Stimulated activated CD8-positive, alpha-beta memory T cell treated with anti-CD3 and anti-CD28 coated beads, Interleukin-4, amount 100 ng/mL, for 1 hour (primary cell): ENCODE measurements at places on chromosomes 1 and 21.

DNA sequence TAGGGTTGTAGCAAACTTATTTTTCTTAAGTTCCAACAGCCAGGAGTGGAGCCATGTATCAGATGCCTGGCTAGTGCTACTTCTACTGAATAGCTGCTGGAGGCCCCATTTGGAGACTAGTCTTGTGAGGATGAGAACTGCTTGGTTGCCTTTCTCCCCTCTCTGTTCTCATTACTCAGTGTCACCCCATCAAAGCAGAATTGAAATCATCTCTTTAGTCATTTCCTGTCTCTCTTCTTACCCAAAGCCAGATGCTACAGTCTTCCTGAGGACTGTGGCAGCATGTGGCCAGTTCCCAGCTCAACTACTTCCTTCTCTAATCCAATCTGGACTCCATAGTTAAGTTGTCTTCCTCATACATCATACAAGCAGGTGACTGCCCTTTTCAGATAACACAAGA lies 197.5 kb downstream of the BRINP2 start:
- no peak for DNase-seq

DNA sequence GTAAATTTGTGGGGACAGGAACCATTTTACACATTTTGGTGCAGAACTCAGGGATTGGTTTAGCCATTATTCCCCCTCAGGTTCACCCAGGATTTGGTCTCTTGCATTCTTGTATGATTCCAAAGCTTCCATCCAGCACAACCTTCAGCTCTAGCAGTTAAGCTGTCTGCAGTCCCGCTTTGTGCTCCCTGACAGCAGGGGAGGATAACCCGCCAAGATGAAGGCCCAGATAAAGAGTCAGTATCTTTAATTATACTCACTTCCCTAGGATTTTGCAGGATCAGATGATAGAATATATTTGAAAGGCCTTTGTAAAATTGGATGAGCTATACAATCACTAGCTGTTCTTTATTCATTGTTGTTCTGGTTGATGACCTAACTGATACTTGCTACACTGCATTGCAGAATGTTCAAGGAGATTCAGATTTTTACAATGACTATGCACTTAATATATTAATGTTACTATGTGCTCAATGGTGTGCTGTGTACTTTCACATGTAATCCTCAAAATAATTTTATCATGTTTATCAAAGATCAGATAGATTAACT lies 49.8 kb downstream of the SLC16A1 start:
- no peak for DNase-seq

DNA sequence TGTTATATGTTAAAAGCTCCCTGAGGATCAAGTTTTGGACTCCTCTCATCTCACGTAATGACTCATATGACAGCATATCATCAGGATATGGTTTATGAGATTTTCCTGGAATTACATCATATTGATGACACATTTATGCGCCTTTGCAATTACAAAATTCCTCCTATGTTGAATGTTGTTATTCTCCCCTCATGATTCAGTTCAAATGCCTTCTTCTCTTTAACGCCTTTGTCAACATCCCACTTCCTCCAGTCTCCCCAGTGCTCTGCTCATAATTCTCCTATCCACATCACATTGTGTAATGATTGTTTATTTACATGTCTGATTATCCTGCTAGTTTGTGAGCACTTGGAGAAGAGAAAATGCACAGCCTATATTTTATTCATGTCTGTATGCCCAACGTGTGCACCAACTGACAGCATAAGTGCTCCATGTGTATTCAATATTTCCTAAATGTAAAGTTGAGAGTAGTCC lies 80.9 kb upstream of the BACH1 start:
- DNase-seq = no peak

DNA sequence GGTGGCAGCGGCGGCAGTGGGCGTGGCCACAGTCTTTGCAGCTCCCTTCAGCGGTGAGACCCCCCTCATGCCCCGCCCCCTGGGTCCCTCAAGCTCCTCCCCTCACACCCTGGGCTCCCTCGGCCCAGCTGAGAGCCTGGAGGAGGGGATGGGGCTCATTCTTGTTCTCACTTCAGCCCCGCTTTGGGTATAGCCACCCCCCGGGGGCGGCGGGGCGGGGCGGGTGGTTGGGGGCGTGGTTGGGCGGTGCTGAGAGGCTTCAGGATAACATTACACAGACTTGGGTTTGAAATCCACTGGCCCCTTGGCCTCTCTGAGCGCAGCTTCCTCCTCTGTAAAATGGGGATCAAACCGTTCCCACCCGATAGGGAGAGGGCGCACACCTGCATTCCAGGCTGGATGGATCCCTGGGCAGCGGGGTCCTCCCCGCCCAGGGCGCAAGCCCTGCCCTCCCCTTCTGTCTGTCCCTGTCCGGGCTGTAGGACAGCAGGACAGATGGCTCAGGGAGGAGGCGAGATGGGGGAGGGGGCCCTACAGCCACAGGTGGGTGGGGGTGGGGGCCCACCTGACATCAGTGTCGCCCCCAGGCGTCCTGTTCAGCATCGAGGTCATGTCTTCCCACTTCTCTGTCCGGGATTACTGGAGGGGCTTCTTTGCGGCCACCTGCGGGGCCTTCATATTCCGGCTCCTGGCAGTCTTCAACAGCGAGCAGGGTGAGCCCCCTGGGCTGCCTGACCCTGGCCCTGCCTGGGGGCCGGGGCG lies 5.1 kb downstream of the CLCNKA start:
- DNase-seq = no peak

GRCh38 chr1:100061681-100062080 lies 71.0 kb downstream of the SASS6 start:
- DNase-seq = no peak

GRCh38 chr1:63190171-63190570 lies 132.2 kb upstream of the FOXD3 start:
- DNase-seq = no peak

GRCh38 chr1:3593334-3593733 lies 18.0 kb downstream of the MEGF6 start:
- DNase-seq = no peak

DNA sequence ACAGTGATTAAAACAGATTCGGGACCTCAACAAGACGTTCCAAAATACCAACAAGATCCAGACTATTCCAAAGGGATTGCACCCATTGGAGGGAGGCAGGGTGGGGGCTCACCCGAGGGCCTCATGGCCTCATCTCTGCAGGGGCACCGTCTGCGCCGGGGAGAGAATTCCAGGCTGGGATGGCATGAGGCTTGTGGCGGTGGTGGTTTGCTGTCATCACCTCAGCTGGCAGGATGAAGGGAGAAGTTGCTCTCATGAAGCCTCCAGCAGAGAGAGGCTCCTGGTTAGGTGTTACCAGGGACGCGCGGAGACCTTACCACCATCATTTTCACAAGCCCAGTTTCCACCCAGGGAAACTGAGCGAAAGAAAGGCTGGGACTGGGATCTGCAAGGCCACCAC lies 6.7 kb upstream of the PDPN start:
- no peak for DNase-seq

GRCh38 chr1:39852214-39852791 lies 31.0 kb downstream of the TRIT1 start:
- no peak for DNase-seq

GRCh38 chr1:60488847-60489246 lies 415.3 kb upstream of the C1orf87 start:
- DNase-seq = no peak

DNA sequence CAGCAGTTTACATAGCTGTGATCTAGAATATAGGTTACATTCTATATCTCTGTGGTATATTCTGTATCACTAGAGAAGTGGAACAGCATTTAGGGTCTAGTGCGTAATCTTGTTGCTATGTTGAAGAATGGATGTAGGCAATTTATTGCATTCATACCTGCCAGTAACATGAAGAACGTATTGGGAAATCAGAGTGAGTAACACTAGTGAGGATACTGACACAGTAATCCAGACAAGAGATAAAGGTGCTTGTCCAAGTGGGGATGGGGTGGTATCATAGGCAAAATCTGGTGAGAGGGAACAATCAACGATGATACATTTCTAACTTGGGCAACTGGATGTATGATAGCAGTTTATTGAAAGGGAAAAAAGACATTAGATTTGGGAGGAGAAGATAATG lies 9.8 kb downstream of the PPP2R5A start:
- DNase-seq = no peak

DNA sequence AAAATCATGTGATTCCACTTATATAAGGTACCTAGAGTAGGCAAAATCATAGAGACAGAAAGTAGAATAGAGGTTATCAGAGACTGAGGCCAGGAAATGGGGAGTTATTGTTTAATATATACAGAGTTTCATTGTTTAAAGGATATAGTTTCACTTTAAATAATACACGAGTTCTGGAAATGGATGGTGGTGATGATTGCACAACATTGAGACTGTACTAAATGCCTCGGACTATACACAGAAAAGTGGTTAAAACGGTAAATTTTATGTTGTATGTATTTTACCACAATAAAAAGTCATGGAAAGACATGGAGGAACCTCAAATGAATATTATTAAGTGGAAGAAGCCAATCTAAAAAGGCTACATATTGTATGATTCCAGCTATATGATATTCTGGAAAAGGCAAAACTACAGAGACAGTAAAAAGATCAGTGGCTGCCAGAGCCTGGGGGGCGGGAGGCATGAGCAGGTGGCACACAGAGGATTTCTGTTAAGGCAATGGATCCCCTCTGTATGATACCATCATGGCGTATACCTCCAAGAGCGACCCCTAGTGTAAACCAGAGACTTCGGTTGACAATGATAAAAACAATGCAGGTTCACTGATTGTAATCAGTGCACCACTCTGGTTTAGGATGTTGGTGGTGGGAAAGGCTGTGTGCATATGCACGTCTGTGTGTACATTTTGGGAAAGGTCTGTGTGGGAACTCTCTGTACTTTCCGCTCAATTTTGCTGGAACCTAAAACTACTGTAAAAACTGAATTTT lies 7.5 kb downstream of the C1orf198 start:
- no peak for DNase-seq

DNA sequence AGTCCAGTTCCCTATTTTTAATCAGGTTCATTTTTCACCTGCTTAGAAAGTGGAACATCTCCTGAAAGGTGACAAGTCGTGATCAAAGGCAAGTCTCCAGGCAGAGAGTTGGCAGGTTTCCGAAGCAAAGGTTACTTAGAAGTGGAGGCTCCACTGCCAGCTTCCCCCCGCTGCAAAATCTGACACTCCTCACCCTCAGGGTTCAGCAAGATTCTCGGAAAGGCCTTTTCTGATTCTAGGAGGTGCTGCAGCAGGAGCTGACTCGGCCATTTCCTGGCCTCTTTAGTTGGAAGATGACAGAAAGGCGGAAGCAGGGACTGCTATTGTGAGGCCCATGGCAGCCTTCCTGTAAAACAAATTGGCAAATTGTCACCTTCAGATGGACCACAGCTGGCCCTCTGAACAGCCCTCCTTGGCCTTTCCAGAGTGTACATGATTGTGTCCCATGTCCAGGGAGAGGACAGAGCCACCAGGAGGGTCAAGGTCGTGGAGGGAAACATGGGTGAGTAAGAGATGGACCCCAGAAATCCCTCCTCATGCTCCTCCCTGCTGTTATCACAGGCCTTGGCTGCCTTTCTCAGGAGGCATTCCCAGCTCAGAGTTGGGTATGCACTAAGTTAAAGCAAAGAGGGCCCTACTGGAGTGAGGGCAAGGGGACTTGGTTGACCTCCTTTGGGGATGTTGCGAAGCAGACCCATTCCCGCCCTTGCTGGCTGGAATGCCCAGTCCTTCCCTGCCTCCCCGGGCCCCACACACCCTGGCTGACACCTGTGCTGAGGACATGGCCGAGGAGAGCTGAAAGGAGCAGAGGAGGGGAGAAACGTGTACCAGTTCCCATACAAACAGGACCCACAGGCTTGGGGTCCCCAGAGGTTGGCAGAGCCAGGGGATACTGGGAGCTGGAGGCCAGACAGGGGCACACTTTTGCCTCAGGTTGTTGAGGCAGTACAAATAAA lies 115.5 kb upstream of the IRF2BP2 start:
- peak; percentile 28 for DNase-seq

DNA sequence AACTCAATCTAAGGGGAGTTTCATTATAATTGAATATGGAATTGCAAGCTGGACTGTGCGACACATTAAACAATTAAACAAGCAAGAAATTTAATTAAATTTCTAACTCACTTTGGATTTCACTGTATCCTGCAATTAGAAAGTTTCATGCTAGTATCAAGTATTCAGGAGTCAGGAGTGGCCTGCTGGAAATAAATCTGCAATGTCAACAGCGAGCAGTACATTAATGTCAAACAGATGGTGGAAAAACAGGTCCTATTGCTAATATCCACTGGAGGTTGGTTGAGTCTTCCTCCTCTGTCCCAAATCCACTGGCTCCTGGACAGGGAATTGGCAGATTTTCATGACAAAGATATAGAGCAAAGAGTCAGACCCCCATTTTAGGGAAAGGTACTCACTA lies 237.1 kb downstream of the VAV3 start:
- DNase-seq = no peak

DNA sequence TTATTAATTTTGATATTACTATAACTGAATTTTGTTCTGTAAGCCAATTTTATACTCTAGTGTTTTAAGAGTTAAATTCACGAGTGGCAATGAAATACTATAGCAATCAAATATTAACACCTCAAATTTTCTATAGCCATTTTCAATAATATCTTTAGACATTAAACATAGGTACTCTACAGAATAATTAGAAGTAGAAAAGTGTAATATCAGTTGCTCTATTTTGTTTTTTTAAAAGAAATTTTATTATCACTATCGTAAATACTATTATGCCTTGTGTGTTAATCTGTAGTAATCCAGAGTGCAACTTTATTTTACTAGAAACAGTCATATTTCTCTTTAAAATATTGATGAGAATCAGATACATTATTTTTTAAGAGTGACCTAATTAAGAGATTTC lies 691.2 kb downstream of the USP25 start:
- DNase-seq = no peak

DNA sequence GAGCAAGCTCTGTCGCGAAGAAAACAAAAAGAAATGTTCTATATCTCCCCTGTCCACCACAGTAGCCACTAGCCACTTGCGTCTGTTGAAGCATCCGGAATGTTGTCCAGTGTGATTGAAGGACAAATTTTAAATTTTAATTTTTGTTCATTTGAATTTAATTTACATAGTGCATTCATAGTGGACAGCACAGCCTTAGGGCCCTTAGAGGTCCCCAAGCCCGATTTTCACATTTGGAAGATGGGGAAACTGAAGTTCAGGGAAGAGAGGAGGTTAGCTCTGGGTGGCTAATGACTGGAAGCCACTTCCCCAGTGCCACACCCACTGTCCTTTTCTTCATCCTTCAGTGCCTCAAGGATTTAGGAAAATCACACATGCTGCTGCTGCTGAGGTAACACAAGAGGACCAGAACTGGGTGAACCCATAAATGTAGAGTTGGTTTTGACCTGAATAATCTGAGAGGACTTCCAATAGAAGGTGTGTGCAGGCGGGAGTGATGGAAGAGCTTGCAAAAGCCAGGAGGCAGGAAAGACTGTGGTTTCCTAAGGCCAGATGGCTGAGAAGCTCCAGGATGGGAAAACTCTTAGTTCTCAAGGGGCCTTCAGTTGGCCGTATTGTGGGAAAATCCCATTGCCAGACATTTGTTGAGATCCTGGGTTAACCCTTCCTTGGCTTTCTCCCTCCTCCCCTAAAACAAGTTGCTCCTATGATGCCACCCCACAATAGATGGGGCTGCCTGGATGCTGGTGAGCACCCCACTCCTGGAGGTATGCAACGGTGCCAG lies 49.5 kb downstream of the TRIM11 start:
- no peak for DNase-seq

- DNase-seq = no peak
Observed at GRCh38 chr1:30641572-30642353, 81.6 kb downstream of the MATN1 start.
